T-helper 1 cell (primary cell): ENCODE measurements at places on chromosomes 1 and 21.

- DNase-seq: no peak
Observed at GRCh38 chr1:165354739-165355138, 1.8 kb downstream of the LMX1A start.

DNA sequence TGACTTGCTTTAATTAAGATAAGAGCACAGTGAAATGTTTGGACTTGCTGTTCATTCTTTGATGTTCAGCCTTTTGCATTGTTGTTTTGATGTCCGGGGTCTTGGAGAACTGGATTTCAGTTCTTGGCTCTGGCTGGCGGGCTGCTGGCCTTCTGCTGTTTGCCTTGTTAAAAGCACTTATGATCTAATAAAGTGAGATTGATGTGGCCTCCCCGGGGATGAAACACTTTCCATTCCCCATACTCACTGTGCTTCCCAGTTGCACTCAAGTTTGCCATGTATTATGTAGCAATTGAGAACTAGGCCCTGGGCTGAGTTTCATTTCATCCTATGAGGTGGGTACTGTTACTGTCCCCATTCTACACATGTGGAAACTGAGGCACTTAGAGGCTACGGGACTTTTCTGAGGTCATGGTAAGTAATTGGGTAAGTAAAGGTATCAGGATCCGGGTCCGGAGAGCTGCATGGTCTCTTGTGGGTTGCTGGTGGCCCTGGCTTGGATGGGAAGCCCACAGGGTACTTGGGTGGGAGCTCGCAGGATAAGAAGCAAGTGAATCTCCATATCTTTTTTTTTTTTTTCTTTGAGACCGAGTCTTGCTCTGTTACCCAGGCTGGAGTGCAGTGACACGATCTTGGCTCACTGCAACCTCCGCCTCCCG lies 127.7 kb upstream of the ZBTB40 start:
- DNase-seq: no peak

GRCh38 chr1:119374208-119374874 lies 5.8 kb downstream of the HAO2 start:
- no peak for DNase-seq

DNA sequence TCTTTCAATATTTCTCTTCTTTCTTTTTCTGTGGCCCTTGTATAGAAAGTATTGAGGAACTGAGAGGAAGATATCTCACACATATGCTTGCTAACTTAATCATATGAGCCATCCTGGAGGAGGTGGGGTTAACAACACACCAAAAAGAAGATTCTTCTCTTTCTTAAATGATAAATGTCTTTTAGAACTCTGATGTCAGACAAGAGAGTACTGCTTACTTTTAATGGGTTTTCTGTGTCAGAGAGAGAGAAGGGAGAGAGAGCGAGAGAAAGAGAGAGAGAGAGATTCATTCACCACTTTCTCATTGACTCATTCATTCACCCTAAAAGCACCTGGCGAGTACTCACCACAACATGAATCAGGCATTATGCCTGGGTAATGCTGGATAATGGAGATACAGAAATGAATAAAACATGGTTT lies 250.3 kb upstream of the SGIP1 start:
- DNase-seq: no peak

DNA sequence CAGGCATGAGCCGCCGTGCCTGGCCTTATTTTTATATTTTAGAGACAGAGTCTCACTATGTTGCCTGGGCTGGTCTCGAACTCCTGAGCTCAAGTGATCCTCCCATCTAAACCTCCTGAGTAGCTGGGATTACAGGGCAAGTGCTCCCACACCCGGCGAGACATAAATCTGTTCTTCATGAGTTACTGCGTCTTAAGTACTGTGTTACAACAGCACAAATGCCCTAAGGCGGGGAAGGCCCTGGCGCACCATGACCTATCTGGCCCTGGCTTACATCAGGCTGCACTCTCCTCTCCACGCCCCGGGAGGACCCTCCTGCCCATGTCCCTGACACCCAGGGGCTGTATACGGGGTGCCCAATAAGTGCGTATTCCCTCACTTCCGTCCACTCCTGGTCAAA lies 4.3 kb downstream of the GPR153 start:
- DNase-seq: no peak

DNA sequence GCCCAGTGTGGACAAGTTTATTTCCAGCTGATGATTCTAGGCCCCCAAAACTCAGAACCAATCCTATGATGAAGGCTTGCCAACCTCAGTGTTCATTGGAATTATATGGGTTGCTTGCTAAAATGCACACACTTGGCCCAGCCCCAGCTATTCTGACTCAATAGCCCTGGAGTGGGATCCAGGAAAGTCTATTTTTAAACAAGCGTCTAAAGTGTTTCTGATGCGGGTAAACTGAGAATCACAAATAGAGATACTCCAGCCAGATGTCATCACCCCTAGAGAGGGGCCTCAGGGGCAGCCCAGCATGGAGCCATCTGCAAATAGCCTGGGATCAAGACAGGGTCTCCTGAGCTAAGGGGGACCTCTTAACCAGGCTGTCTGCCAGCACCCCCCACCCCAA lies 46.0 kb downstream of the PKP1 start:
- no peak for DNase-seq

DNA sequence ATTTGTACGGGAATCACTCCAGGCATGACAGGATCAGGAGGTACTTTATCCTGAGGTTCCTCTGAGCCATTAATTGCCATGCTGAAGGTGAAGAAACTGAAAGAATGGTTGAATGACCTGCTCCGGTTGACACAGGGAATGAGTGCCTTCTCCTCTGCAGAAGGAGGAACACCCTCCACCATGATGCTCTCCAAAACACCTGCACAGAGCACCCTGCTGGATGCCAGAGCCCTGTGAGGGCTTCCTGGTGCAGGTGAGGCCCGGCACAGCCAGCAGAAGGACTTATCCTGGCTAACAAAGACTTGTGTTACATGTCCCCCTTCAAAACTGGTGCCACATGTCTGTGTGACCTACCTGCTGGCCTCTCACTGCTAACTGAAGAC lies 14.3 kb upstream of the LBR start:
- DNase-seq: no peak

- no peak for DNase-seq
Observed at GRCh38 chr1:223802032-223802431, 43.7 kb downstream of the TP53BP2 start.

DNA sequence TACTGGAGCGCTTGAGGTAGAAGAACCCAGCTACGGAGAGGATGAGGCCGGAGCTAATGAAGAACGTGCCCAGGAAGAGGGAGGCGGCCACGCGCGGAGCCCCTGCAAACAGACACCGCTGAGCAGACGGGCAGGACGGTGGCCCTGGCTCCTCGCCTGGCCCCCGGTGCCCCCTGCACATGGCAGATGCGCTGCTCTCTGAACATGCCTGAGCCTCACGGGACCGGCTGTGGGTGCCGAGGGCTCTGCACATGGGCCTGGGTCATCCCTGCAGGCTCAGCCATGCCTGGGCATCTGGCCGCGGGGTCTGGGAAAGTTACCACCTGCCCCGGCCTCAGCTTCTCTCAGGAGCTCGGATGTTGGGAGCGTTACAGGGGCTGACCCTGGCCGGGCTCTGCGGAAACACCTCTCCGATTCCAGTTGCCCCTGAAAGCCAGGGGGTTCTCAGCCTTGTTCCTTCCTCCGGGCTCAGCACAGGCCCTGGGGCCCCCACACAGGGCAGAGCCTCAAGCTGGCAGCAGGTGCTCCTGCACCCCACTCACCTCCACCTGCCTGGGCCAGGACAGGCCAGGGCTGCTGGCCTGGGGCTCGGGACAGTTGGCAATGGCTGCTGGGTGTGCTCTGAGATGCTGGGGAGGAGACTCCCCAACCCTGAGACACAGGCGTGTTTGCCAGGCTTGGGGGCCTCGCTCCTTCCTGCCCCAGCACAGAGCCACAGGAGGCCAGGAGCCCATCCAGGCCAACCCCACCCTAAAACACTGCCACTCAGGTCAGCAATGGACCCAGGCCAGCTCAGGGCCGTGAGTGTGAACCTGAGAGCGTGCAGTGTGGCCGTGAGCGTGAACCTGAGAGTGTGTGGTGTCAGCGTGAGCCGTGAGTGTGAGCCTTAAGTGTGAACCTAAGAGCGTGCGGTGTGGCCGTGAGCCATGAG lies 12.1 kb upstream of the RNF223 start:
- no peak for DNase-seq

GRCh38 chr1:53992085-53992874 lies 25.7 kb downstream of the LDLRAD1 start:
- DNase-seq: no peak

DNA sequence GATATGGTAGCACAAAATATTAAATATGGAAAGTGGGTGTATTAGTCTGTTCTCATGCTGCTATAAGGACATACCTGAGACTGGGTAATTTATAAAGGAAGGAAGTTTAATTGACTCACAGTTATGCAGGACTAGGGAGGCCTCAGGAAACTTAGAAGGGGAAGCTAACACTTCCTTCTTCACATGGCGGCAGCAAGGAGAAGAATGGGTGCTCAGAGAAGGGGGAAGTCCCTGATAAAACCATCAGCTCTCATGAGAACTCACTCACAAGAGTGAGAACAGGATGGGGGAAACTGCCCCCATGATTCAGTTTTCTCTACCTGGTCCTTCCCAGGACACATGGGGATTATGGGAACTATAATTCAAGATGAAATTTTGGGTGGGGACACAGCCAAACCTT lies 15.8 kb upstream of the BACE2 start:
- DNase-seq: no peak

GRCh38 chr1:88973520-88974137 lies 18.8 kb downstream of the KYAT3 start:
- DNase-seq: no peak

DNA sequence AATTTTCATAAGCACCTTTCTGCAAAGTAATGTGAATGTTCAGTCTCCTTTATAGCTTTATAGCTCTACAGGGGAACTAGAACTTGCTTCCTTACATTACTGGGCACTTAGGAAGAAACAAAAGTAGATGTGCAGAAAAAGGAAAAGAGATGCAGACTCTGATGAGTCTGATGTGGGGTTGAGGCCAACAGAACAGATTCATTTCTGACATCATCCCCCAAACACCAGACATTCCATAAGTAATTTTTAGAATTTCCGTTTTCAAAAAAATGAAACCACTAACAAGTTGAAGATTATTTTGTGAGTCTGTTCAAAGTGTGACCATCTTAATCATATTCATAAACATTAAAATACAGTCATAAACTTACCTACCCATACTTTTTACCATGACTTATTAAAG lies 96.0 kb downstream of the NRIP1 start:
- DNase-seq: no peak

GRCh38 chr1:14495996-14496395 lies 102.5 kb upstream of the KAZN start:
- no peak for DNase-seq

DNA sequence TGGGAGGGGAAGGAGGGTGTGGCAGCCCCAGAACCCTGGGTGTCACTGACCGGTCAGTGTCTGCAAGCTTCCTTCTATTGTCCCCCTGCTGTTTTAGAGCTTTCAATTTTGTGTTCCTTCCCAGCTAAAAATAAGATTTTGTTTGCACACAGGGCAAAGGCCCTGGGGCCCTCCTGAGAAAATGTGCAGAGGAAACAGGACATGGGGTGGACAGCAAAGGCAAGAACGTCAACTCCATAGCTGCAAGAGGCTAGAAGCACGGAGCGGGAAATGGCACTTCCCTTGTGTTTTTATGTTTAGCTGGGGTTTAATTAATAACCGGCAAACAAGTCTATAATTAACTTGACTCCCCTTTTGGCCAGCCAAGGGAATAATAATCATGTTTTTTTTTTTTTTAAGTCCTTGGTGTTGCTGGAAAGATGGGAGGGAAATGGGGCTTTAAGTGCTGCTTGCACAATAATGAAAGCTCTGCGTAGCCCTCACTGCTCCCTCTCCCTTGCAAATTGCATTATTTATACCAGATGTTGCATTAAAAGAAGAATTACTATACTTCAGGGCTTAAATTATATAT lies 261.4 kb upstream of the USP24 start:
- DNase-seq: no peak

DNA sequence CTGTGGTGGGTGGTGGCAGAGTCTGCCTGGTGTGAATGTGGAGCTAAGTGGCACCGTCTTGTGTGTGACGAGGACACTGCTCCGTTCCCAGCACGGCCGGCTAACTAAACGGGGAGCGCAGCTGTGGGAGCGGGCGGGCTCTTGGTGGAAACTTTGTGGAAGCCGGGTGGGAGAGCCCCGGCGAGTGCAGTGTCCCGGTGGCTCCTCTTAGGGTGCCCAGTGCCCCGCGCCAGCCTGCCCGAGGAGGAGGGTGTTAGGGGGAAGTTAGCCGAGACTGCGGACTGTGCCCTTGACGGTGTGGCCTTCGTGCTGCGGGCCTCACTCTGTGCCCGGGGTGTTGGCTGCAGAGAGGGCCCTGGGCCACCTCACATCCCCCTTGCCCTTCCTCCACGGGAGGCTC lies 9.9 kb downstream of the PEX10 start:
- DNase-seq: no peak

- DNase-seq: no peak
Observed at GRCh38 chr1:9840176-9840575, 16.4 kb upstream of the CLSTN1 start.

DNA sequence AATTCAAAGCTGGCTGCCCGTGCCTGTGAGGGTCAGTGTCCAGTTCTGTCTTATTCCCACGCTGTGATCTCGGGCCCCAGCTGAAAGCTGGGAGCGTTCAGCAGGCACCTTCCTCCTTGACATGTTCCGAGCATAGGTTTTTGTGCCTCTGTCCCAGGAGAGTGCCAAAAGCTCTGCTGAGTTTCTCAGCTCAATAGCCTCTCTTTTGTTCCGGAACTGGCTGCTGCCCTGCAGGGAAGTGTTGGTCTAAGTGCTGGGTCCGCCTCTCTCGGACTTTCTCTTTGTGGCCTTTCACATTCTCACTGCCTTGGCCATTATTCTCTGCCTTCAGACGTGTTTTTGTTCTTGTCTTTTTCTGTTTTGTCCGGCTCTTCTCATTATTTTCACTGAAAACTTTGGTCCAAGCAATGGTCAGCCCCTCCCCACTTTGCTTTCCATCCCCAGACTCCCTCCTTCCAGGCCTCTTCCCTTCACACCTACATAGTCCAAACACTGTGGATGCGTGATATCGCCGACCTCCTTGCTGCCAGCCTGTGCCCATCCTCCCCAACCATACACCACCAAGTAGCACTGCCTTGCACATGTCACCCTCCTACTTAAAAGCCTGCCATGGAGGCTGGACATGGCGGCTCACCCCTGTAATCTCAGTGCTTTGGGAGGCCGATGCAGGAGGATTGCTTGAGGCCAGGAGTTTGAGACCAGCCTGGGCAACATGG lies 233.8 kb downstream of the RHOU start:
- no peak for DNase-seq

- DNase-seq: no peak
Observed at GRCh38 chr1:205041998-205042910, 758 bp upstream of the CNTN2 start.

DNA sequence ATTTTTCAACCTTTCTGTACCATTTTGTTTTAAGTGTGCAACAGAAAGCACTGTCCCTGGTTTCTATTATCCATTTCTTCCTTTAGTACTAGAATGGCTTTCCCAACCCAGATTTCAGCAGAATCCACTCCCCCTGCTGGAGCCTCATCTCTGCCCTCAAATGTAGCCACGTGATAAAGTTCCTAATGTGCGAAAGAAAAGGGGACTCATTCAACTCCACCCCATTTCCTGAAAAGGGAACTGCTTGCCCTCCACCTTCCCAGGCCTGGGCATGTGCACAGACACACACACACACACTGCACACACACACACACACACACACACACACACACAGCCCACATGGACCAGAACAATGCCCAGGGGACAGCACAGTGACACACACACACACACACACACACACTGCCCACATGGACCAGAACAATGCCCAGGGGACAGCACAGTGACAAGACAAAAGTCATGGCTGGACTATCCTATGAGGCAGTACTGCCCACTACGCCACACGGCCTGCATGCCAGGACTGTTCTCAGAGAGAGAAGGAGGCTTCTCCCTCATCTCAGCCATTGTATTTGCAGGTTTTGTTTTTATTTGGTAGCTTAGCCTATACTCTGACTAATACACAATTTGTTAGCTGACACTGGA lies 33.2 kb downstream of the PACC1 start:
- no peak for DNase-seq
